ENCODE measurements at places on chromosomes 4 and X. TPM values are rescaled to one million over a fixed set of nuclear protein-coding genes. Genes with fewer than 3 reads are reported as not detected.

- H3K4me3 ChIP-seq, result no peak overlapping the region
- no peak overlapping the region for H3K27ac ChIP-seq
- H3K4me1 ChIP-seq, result no peaks in the 10 kb centered on the region
- no peaks in the 10 kb centered on the region for H3K36me3 ChIP-seq
Observed at GRCh38 chr4:186458050-186458449, 97.3 kb downstream of the MTNR1A start.

DNA sequence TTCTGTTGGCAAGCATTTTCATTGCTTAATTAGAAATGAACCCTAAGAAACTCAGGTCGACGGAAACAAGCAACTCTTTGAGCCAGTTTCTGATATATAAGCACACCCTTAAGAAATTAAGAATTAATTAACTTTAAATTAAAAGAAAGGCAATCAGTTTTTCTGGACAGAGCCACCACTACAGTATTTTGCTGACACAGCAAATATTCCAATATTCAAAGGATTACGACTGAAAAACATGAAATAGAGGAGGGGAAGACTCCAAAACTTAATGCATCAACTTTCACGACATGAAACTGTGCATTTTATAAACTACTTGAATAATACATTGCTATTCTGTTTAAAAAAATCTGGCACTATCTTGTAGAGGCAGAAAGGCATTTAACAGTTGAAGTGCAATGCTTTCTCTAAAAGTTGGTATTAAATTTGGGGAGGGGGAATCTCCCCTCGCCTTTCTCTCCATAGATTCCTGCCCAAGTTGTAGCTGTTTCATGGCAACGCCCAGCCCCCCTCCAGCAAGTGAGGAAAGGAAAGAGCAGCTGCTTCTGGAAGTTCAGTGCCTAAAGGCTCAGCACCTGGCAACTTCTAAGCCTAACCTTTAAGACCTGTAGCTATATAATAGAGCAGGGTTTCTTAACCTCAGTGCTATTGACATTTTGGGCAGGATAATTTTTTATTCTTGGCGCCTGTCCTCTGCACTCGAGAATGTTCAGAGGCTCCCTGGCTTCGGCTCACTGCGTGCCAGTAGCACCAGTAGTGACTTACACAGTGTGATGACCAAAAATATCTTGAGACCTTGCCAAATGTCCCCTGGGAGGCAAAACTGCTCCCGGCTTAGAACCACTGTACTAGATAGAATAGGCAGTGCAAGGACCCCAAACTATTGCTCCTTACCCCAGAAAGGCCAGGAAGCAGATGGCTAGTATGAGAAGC, 6.7 kb upstream of the ZCCHC18 start:
- H3K27me3 ChIP-seq, result no peaks in the 10 kb centered on the region
- no peak for DNase-seq
- H3K4me3 ChIP-seq, result no peak overlapping the region
- no peaks in the 10 kb centered on the region for H3K36me3 ChIP-seq

DNA sequence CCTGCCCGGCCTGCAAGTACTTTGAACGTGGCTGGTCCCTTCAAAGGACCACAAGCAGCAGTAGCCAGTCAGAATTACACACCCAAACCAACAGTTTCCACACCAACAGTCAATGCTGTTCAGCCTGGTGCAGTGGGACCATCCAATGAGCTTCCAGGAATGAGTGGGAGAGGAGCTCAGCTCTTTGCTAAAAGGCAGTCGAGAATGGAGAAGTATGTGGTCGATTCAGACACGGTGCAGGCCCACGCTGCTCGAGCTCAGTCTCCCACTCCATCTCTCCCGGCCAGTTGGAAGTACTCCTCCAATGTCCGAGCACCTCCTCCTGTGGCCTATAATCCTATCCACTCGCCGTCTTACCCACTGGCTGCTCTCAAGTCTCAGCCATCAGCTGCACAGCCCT, 104.4 kb upstream of the MYOZ2 start:
- no peak overlapping the region for H3K4me3 ChIP-seq
- H3K36me3 ChIP-seq, result no peaks in the 10 kb centered on the region
- no peaks in the 10 kb centered on the region for H3K27me3 ChIP-seq
- no peak for DNase-seq

- no peak for DNase-seq
- no peaks in the 10 kb centered on the region for H3K27me3 ChIP-seq
- no peak overlapping the region for H3K4me3 ChIP-seq
- no peak overlapping the region for H3K27ac ChIP-seq
- no peaks in the 10 kb centered on the region for H3K36me3 ChIP-seq
Observed at GRCh38 chr4:13344216-13344615, 139.9 kb downstream of the RAB28 start.

- no peaks in the 10 kb centered on the region for H3K27me3 ChIP-seq
- H3K4me1 ChIP-seq, result no peaks in the 10 kb centered on the region
- H3K36me3 ChIP-seq, result no peaks in the 10 kb centered on the region
- H3K27ac ChIP-seq, result no peak overlapping the region
- no peak for DNase-seq
Observed at GRCh38 chrX:18194688-18195087, 26.0 kb downstream of the BEND2 start.

GRCh38 chrX:5898463-5898862, 330.2 kb downstream of the NLGN4X start:
- no peaks in the 10 kb centered on the region for H3K27me3 ChIP-seq
- no peaks in the 10 kb centered on the region for H3K36me3 ChIP-seq
- H3K4me3 ChIP-seq, result no peak overlapping the region
- DNase-seq, result no peak
- no peak overlapping the region for H3K27ac ChIP-seq
- no peaks in the 10 kb centered on the region for H3K4me1 ChIP-seq

The SATL1 gene
- total RNA-seq, result 0.21 TPM

- no peak overlapping the region for H3K4me3 ChIP-seq
- H3K27me3 ChIP-seq, result no peaks in the 10 kb centered on the region
- no peaks in the 10 kb centered on the region for H3K4me1 ChIP-seq
- no peak overlapping the region for H3K27ac ChIP-seq
Observed at GRCh38 chrX:40748977-40749376, 13.6 kb upstream of the MED14 start.

- H3K4me1 ChIP-seq, result no peaks in the 10 kb centered on the region
- no peak for DNase-seq
- no peak overlapping the region for H3K4me3 ChIP-seq
Observed at GRCh38 chr4:117375101-117375500, 289.7 kb upstream of the TRAM1L1 start.

The HMX1 gene
- total RNA-seq, result 1.2 TPM

- peak overlapping the region; percentile 98 for H3K4me3 ChIP-seq
- H3K4me1 ChIP-seq, result peaks cover 10% of the 10 kb centered on the region
- peaks cover 46% of the 10 kb centered on the region for H3K36me3 ChIP-seq
- H3K27ac ChIP-seq, result no peak overlapping the region
- no peak for DNase-seq
- H3K27me3 ChIP-seq, result no peaks in the 10 kb centered on the region
Observed at GRCh38 chr4:82898322-82899243, 2.0 kb upstream of the THAP9 start.

DNA sequence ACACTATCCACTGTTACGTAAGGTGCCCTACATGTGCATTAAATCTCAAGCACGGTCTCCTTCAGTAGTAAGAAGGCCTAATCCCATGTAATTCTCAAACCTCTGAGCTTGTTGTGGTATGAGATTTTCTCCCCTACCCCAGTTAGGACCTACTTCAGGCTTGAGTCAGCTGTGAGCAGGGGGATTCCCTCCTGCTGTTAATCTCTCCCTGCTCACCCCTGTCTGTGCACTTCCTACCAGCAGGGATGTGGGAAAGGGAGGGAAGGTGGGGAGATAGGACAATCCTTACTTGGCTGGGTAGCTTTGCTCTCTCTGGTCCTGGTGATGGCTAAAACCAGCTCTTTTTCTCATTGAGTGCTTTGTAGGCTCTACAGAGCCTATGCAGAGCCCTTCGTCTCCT, 60.8 kb downstream of the PALLD start:
- no peak for DNase-seq
- H3K27ac ChIP-seq, result no peak overlapping the region
- no peaks in the 10 kb centered on the region for H3K36me3 ChIP-seq
- peaks cover 5% of the 10 kb centered on the region for H3K4me1 ChIP-seq
- no peaks in the 10 kb centered on the region for H3K27me3 ChIP-seq

The VSIG1 gene
- total RNA-seq, result 0.38 TPM

The HHIP gene
- 1.8 TPM for total RNA-seq

The CORIN gene
- total RNA-seq, result 0.23 TPM

DNA sequence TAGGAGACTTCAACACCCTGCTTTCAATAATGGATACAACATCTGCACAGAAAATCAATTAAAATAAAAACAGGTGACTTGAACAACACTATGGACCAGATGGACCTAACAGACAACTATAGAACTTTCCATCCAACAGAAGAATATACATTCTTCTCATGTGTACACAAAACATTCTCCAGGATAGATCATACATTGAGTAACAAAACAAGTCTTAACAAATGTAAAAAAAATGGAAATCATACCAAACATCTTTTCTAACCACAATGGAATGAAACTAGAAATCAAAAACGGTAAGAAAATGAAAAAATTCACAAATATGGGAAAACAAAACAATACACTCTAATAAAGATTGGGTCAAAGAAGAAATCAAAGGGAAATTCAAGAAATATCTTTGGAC, 24.7 kb downstream of the CYP2U1 start:
- no peak for DNase-seq
- no peaks in the 10 kb centered on the region for H3K36me3 ChIP-seq
- no peaks in the 10 kb centered on the region for H3K4me1 ChIP-seq
- no peak overlapping the region for H3K4me3 ChIP-seq
- no peaks in the 10 kb centered on the region for H3K27me3 ChIP-seq

The SPON2 gene
- total RNA-seq, result 2.6 TPM

DNA sequence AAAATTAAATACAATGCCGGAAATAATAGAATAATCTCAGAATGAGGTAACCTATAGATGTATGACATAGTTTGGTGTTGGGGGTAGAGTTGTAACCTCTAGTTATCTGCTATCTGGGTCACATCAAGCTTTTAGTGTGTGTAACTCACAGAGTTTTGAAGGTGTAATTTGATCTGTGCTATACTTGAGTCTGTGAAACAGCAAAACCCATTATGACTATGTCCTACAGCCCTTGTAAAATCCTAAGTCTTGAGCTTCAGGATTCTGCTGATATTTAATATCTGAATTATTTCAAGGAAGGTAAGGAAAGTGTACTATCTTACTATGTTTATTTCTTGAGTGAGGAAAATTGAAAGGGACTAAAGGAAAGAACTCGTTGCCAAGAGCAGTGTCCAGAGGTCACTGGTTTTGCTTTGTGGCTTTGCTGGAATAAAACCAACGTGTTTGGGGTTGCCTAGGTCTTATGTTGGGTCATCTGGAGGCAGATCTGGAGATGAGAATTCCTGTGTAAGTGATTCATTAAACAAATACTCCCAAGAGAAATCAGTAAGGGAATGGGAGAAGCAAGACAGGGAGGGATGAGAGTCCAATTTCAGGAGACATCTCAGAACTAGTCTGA, 107.8 kb upstream of the CBLL2 start:
- H3K27me3 ChIP-seq, result peaks cover 30% of the 10 kb centered on the region
- H3K4me3 ChIP-seq, result no peak overlapping the region
- H3K36me3 ChIP-seq, result no peaks in the 10 kb centered on the region

The SLC9B1 gene
- total RNA-seq, result 0.68 TPM

The PRKX gene
- 25.0 TPM for total RNA-seq

- DNase-seq, result no peak
- no peak overlapping the region for H3K4me3 ChIP-seq
- H3K27me3 ChIP-seq, result no peaks in the 10 kb centered on the region
- no peaks in the 10 kb centered on the region for H3K4me1 ChIP-seq
- H3K36me3 ChIP-seq, result no peaks in the 10 kb centered on the region
Observed at GRCh38 chr4:1624519-1624910, 59.6 kb downstream of the FAM53A start.

DNA sequence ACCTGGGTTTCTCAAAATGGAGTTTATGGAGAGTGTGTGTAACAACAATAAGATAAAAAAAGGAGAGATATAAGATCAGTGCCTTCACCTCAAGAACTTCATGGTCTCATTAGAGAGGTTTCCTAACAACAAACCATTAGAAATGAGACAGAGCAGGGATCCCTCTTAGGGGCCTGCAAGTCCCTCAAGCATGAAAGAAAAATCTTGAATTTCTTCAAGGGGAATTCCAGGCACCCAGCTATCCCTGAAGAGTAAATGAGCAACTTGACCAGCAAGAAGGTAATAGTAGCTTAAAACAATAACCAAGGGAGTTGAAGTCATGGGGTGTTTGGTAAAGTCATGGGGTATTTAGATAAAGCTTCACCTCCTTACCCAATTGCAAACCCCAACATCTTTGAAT, 49.7 kb upstream of the TLR3 start:
- H3K4me3 ChIP-seq, result no peak overlapping the region
- no peaks in the 10 kb centered on the region for H3K4me1 ChIP-seq
- H3K27ac ChIP-seq, result no peak overlapping the region
- DNase-seq, result no peak
- H3K36me3 ChIP-seq, result no peaks in the 10 kb centered on the region

- no peak for DNase-seq
- H3K27me3 ChIP-seq, result peaks cover 79% of the 10 kb centered on the region
- H3K4me3 ChIP-seq, result no peak overlapping the region
- no peaks in the 10 kb centered on the region for H3K36me3 ChIP-seq
- H3K4me1 ChIP-seq, result peaks cover 10% of the 10 kb centered on the region
Observed at GRCh38 chr4:117898496-117898895, 135.8 kb upstream of the NDST3 start.

Measured in endodermal cell (in vitro differentiated cells).